ENCODE measurements at places on chromosomes 4 and X.

- H3K27me3 ChIP-seq = no peaks in the 10 kb centered on the region
- no peaks in the 10 kb centered on the region for H3K36me3 ChIP-seq
- no peak overlapping the region for H3K27ac ChIP-seq
- no peak for DNase-seq
- no peak overlapping the region for H3K4me3 ChIP-seq
- H3K4me1 ChIP-seq = no peaks in the 10 kb centered on the region
Measured at GRCh38 chr4:125979950-125980349, 665.2 kb downstream of the FAT4 start.

DNA sequence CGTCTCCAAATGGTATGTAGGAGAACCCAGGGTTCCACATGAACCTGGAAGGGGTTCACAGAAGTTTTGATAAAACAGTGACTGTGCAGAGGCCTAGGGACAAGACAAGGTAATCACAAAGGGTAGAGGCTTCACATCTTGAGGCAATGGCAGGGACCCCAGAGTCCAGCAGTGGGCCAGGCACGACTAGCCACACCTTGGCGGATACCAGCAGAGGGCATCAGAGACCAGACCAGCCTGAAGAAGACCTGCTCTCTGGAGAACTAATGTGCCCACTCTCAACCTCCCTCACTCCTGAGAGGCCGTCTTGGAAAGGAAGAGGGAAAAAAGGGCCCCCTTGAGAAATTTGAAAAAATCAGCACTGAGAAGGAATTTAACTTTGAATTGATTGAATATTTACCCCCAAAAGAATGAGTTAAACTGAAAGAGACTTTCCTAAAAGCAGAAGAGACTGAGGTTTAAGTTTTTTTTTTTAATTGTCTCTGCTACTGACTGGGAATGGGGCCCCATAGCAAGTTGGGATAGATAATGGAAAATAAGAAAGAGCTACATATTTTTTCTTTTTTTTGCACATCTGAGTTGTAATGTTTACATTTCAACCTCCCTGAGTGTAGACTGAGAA lies 243.8 kb upstream of the JADE1 start:
- DNase-seq = peak; percentile 43
- H3K36me3 ChIP-seq = no peaks in the 10 kb centered on the region
- H3K27me3 ChIP-seq = peaks cover 27% of the 10 kb centered on the region

- peaks cover 66% of the 10 kb centered on the region for H3K4me1 ChIP-seq
- peaks cover 10% of the 10 kb centered on the region for H3K36me3 ChIP-seq
- no peaks in the 10 kb centered on the region for H3K27me3 ChIP-seq
- DNase-seq = no peak
Measured at GRCh38 chr4:36251983-36252382, 7.7 kb upstream of the ARAP2 start.

DNA sequence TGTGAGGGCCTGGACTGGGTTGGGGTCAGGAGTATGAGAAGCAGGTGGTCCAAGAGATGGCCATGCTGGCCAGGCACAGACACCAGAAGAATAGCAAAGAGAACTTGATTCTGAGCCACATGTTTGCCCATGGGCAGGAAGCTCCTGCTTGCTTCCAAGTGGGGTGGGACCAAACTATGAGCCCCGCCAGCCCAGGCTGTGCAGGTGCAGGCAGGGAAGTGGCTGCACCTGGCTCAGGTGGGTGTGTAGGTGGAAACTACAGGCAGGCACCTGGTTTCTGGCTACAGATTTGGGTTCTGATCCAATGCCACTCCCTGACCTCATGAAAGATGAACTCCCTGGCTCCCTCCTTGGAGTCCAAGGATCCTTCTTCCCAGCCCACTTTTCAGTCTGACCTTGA lies 207.9 kb upstream of the KLF3 start:
- no peak for DNase-seq
- H3K36me3 ChIP-seq = peaks cover 5% of the 10 kb centered on the region
- no peak overlapping the region for H3K4me3 ChIP-seq

DNA sequence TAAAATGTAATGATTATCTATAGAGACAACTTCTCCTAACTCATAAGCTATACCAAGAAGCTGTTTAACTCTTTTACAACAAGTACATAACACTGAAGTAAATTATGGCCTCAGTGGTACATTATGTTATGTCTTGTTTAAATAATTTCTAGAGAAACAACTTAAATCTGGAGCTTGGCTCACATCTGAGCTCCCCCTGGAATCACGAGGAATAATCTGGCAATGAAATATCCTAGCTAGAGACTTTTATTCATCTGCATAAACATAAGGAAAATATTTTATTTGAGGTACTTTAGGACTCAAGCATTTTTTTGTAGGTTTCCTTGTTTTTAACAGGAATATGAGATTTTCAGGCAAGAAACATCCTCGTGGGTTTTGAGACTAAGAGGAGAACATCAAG lies 354.7 kb upstream of the SLC7A11 start:
- H3K27me3 ChIP-seq = no peaks in the 10 kb centered on the region
- H3K36me3 ChIP-seq = no peaks in the 10 kb centered on the region
- no peak overlapping the region for H3K4me3 ChIP-seq
- DNase-seq = no peak

- H3K27me3 ChIP-seq = peaks cover 63% of the 10 kb centered on the region
- peak overlapping the region; percentile 63 for H3K4me3 ChIP-seq
- no peaks in the 10 kb centered on the region for H3K36me3 ChIP-seq
- H3K4me1 ChIP-seq = peaks cover 22% of the 10 kb centered on the region
Measured at GRCh38 chr4:151407466-151408379, 1.3 kb upstream of the FHIP1A start.

DNA sequence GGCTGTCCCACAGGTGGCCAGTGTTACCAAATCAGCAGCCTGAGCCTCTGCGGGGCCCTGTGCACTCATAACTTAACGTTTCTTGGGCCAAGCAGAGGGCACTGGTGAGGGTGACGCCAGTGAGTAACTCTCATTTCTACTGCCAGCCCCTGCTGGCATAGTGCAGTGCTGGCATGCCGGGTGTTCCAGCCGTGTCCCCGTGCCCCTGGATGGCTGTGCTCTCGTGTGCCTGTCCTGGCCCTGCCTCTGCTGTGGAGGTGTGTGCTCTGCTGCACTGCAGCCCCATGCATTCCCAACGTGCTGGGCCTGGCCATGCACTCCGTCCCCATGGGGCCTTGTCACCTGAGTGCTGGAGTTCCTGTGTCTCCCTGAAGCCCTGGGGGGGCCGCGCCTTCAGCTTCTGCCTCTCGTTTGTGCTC lies 14.7 kb downstream of the TBC1D14 start:
- no peaks in the 10 kb centered on the region for H3K27me3 ChIP-seq
- DNase-seq = no peak
- H3K27ac ChIP-seq = no peak overlapping the region
- peaks cover 53% of the 10 kb centered on the region for H3K36me3 ChIP-seq

DNA sequence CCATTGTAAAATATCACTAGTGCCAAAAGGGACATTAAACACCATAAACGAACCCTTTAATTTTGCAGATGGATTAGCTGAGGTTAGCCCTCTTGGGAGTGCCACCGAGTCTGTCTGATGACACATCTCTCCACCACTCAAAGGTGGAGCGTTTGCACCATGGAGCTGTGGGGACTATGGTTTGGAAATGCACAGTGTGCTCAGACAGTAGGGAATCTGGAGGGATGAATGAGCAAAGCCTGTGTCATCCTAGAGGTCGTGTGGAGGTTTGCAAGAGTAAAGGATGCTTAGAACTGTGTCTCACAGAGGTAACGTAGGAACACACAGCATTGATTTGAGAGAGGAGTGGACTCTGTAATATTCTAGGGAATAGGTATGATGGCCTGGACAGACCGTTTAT lies 93.7 kb downstream of the CLNK start:
- H3K36me3 ChIP-seq = no peaks in the 10 kb centered on the region
- DNase-seq = no peak
- H3K4me3 ChIP-seq = no peak overlapping the region

DNA sequence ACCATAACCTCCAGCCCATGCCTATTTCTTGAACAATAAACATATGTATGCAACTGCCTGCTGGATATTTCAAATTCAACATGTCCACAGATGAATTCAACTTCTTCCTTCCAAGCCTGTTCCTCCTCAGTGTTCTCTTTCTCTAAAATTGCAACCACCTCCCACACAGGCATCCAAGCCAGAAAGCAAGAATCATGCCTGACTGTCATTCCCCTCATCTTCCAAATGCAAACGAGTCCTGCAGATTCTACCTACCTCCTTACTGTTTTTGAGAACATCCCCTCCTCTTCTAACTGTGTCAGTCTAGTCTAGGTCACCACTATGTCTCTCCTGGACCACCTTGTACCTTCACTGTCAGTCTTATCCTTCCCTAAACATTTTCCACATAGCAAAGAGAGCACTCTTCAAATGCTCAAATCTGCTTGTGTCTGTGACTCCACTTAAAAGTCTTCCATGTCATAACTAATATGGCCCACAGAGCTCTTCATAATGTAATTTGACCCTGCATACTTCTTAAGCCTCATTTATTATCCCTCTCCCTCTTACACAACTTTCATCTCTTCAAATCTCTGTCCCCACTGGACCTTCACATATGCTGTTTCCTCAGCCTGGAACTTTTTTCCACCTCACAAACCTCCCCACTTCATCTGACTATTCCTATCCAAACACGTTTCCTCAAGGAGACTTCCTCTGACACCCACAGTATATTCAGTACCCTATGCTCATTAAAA lies 25.7 kb downstream of the MAPK10 start:
- no peaks in the 10 kb centered on the region for H3K4me1 ChIP-seq
- no peak overlapping the region for H3K4me3 ChIP-seq
- H3K27me3 ChIP-seq = no peaks in the 10 kb centered on the region

- H3K27me3 ChIP-seq = no peaks in the 10 kb centered on the region
- no peak overlapping the region for H3K27ac ChIP-seq
- DNase-seq = no peak
- no peak overlapping the region for H3K4me3 ChIP-seq
- H3K36me3 ChIP-seq = no peaks in the 10 kb centered on the region
Measured at GRCh38 chr4:125620066-125620860, 305.5 kb downstream of the FAT4 start.

All from activated CD8-positive, alpha-beta memory T cell treated with anti-CD3 and anti-CD28 coated beads, Interleukin-2, amount 10 ng/mL, durations not matched to agents 7 days and 5 days (primary cell).